ENCODE measurements at places on chromosomes 1 and 21. TPM values are rescaled to one million over a fixed set of nuclear protein-coding genes. Genes with fewer than 3 reads are reported as not detected.

LAX1 gene
- polyA plus RNA-seq, result not detected

KIRREL1 gene
- 0.05 TPM for polyA plus RNA-seq

LENEP gene
- polyA plus RNA-seq, result not detected

TRABD2B gene
- polyA plus RNA-seq, result 6.1 TPM

MPL gene
- not detected for polyA plus RNA-seq

AKNAD1 gene
- polyA plus RNA-seq, result not detected

RGS16 gene
- polyA plus RNA-seq, result 102 TPM

MEX3A gene
- not detected for polyA plus RNA-seq

PLXNA2 gene
- 3.6 TPM for polyA plus RNA-seq

NECTIN4 gene
- polyA plus RNA-seq, result not detected

LGR6 gene
- 4.0 TPM for polyA plus RNA-seq

SPRR2A gene
- not detected for polyA plus RNA-seq

OR2L2 gene
- not detected for polyA plus RNA-seq

CFHR5 gene
- not detected for polyA plus RNA-seq

SLC37A1 gene
- polyA plus RNA-seq, result 18.5 TPM

OR2T11 gene
- polyA plus RNA-seq, result not detected

ALG14 gene
- 74.5 TPM for polyA plus RNA-seq

RIPPLY3 gene
- polyA plus RNA-seq, result not detected

Data from Purkinje cell (primary cell).